ENCODE measurements at places on chromosomes 4 and X. TPM values are rescaled to one million over a fixed set of nuclear protein-coding genes. Genes with fewer than 3 reads are reported as not detected.

GRCh38 chr4:128930051-128930450, 120.6 kb downstream of the JADE1 start:
- no peak for DNase-seq

LGI2 gene
- 0.38 TPM for polyA plus RNA-seq

GRCh38 chr4:153929675-153930074, 140.8 kb upstream of the SFRP2 start:
- no peak for DNase-seq

MAGEE1 gene
- 3.0 TPM for polyA plus RNA-seq

TRIML2 gene
- polyA plus RNA-seq, result not detected
